ENCODE measurements at places on chromosomes 12 and 14.

DNA sequence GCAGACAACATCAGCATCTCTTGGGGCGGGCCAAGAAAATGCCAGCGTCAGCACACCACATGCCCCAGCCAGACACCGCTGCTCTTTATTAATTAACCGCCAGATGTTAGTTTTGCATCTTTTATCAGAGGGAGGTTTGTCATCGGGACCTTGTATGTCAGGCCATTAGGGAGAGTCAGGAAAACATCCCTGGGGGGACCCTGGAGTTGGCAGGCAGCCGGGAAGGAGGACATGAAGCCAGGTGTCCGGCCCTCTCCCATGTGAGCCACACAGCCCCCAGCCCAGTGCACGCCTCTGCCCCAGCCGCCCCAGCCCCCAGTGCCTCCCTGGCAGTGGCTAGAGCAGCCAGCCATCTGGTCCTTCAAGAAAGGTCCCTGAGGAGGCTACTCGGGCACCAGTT is 56.9 kb upstream of the FAM222A start:
- no peak for DNase-seq

DNA sequence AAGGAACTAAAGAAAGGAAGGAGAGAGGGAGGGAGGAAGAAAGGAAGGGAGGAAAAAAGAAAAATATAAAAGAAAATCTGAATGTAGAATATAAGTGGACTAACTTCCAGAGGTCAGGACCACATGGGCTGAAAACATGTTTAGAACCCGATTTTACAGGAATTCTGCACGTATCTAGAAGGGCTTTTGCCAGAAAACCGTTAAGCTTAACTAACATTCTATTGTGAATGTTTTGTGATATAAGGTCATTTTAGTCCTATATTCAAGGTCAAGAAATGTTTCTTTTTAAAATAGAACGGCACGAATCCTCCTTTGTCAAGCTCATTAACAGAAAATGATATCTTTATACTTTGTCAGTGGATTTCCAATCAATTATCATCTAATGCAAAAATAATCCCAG is 13.1 kb downstream of the PTCSC3 start:
- DNase-seq, result no peak

- peak; percentile 80 for DNase-seq
These were observed 13.2 kb downstream of the TAOK3 start for GRCh38 chr12:118359541-118359915.

DNA sequence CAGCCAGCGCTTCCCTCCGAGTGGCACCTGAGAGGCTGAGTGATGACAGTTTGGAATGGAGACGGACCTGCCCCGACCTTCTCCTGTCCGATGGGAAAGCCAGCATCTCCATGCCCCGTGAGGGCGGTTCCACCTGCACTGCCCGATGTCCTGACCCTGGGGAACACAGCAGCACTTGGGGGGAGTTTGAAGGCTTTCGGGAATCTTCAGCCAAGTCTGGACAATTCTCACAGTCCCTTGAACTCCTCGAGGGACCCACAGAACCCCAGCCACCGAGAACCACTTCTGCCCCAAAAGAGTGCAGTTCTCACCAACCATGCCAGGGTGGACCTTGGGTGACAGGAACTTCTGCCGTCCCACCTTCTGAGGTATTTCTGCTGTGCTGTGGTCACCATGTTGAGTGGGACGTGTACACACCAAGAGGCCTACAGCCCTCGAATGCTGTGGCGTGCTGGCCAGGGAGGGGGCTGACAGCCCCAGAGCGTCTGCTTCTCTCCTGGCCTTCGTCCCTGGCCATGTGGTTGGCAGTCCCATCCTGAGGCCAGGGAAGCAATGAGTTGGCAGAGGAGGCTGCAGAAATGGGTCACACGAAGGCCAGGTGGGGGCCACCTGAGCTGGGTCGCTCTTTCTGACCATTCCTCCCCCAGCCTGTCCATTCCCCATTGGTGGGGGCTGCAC is 1.0 kb downstream of the CLBA1 start:
- no peak for DNase-seq

DNA sequence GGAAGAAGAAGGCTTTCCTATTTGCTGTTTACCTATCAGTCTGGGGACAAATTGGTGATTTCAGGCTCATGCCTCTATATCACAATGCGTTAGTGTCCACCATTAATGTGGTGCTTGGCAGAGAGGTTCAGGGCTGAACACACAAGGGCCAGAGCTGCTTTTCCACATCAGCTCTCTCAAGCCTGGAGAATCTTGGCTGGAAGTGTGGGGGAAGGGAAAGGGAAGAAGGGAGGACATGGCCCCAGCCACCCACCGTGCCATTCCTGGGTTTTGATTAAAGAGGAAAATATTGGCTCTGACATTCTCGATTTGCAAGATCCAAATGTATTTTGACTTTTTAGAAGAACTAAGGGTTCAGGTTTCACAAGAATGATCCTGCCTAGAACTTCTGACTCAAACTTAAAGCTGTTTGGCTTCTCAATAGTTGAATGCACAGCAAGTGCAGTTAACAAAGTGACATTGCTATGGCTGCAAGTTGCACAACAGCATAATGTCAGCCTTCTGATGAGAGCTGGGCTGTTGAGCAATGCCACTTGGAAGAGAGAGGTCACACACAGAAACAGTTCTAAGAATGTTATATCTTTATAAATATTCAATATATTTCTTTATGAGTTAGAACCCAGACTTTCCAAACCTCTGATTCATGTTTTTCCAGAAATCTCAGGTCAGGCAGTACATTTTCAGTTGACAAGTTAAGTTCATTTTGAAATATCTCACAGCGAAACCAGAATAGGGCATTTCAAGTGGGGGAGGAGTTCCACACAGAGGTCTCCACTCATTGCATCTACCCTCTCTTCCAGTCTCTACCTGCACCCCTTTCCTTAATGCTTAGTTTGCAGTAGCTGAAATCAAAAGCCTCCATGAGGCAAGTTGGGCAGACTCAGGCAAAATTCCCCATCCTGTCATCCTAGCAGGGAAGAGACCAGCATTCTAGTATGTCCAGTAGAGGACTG is 25.3 kb downstream of the IGF1 start:
- DNase-seq, result no peak

- DNase-seq, result no peak
These were observed 641 bp downstream of the LRRC43 start for GRCh38 chr12:122183588-122183940.

- DNase-seq, result no peak
These were observed 6.2 kb upstream of the WDR89 start for GRCh38 chr14:63647696-63648410.

DNA sequence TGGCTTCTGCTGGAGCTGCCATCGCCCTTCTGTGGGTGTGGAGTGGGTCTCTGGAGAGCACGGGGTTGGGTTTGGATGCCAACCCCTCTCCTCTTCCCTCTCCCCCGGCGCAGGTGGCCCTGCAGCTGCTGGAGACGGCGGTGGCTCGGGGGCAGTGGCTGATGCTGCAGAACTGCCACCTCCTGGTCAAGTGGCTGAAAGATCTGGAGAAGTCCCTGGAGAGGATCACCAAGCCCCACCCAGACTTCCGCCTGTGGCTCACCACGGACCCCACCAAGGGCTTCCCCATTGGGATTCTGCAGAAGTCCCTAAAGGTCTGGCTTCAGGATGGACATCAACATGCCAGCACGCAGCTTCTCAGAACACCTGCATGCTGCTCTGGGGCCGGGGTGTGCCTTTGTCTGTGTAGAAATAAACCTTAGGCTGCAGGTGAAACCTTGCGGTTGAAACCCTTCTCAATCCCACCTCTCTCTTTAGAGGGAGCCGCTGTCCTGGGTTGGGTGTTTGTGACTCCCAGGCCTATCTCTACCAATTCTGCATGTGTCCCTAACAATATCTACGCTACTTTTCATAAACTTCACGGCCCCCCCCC is 44.3 kb downstream of the CCDC92 start:
- DNase-seq, result no peak

GRCh38 chr12:89770391-89770790 is 61.8 kb upstream of the ATP2B1 start:
- no peak for DNase-seq

GRCh38 chr12:54704202-54704601 is 56.0 kb upstream of the DCD start:
- DNase-seq, result peak; percentile 54

DNA sequence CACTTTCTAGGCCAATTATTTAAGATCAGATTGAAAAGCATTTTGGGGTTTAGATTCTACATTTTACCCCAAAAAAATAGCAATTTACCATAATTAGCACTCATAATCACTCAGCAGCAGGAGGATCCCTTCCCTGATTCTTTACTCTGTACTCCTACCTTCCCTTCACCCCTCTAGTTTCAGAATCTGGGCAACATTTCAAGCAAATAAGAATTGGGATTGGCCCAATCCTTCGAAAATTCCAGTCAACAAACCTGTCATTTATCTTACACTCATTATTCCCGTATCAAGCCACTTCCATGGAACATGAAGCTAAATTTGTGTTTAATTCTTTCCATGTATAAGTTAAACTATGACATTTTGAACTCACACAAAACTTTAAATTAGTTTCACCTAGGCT is 349.1 kb upstream of the USP15 start:
- no peak for DNase-seq

DNA sequence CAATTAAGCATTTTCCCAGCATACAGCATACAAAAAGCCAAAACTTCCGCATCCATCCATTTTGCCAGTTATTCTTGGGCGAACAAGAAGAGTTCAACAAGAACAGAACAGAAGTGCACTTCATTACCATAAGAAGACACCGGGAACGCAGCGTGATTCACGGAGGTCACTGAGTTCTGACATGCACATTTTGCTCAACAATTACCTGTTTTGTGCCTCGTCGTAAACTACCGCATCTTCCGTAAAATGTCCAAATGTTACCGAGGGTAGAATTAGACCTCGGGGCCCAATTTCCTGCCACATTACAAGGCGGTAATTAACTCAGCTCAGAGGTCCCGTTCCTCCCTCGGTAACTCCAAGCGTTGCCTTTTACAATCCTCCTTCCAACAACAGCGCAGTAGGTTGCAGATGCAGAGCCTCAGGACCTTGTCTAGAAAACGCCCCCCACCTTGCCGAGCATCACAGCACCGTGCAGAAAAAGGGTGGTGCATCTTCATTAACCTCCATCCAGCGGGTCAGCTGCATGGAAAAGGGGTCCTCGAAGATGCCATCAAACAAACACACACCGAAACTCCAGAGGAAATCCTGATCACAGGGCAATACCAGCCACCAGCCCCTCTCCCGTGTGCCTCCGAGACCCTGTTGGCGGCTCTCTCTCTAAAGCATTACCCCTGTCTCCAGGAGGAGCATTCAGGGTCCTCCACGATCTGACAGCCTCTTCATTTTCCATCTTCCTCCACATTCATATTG is 125.2 kb downstream of the BCL11B start:
- DNase-seq, result no peak

GRCh38 chr12:65993173-65993572 is 137.4 kb downstream of the LLPH start:
- no peak for DNase-seq

GRCh38 chr12:44294649-44295048 is 458.8 kb downstream of the TMEM117 start:
- DNase-seq, result no peak

DNA sequence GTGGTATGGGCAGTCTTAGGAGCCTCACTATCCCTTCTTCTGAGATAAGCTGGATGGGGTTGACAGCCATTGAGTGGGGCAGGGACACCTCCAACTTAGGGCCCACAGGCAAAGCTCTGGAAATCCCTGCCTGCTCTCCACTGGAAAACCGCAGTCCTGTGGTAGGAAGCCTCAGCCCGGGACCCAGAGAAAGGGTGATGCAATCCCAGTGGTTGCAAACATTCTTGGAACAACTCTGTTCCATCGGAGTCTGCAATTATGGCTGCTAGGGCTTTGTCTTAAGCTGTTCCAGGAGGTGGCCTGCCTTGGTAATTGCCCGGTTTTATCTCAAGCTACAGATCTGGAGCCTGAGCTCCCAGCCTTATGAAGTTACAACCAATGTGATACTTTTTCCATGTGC is 133.4 kb downstream of the DICER1 start:
- no peak for DNase-seq

GRCh38 chr12:104596134-104596799 is 139.5 kb downstream of the CHST11 start:
- DNase-seq, result peak; percentile 22

DNA sequence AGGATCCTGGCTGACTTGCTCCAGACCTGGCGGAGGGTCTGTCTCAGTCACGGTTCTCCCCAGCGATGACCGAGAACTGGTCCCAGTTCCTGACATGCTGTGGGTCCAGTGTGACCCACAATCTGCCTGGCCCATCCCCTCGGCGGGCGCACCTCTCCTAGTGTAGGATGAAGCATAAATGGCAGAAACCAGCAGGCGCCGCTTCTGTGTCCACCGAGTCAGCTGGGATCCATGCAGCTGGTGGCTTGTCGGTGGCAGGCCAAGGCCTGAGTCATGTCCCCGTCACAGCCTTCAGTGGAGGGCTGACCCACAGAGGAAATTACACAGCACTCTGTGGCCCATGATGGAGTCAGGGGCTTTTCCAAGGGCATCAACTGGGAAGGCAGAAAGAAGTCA is 38.5 kb downstream of the NFKBIA start:
- no peak for DNase-seq

DNA sequence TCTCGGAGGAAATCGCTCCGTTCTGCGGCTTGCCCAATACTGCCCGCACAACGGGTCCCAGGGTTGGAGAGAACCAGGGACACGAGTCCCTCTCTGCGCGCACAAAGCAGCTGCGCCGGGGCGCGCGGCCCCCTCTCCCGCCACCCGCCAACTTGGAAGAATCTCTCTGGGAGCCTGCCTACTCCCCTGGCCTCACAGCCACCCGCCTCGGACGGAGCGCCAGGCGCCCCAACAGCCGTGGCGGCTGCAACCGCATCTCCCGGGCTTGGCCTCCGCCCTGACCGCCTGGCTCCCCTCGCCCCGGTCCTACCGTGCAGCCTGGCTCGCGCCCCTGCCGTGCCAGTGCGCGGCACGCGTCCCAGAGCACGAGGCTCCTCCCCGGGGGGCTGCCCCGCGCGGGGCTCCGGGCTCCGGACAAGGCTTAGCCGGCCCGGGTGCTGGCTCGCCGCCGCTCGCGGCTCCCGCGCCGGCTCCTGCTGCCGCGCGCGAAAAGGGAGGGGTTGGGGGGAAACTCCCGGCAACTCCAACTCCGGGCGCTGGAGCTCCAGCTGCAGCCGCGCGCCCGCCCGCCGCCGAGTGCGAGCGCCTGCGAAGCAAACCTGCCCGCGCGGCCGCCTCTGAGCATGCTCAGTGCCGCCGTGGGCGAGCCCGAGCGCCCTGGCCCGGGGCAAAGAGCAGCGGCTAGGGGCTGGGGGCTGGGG is at the start of gene STXBP6:
Gene STXBP6, minus strand, starts transcription at position 580 of the 701 bp plus-strand sequence. CDS start 75,329 bp downstream, outside the sequence.
- DNase-seq, result no peak

DNA sequence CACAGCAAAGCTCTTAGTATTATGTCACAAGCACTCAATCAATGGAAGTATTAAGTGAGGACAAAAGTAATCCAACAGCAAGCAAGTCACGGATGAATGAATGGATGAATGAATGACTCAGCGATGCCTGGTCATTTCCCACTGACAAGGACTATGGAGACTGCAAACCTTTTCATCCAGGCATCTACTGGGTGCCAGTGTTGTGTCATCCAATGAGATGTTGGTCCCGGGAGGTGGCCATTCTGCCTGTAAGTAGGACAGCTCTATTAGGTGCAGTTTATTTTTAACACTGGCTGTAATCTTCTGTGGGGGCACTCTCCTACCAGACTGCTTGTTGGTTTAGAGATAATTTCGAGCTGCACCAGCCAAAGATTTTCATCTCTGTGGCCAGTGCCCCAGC is 39.4 kb downstream of the STAB2 start:
- no peak for DNase-seq

- no peak for DNase-seq
These were observed 9.3 kb downstream of the EVL start for GRCh38 chr14:100074431-100075100.

Measured in GF-D8 (cell line).